ENCODE measurements at places on chromosomes 6 and 20. TPM values are rescaled to one million over a fixed set of nuclear protein-coding genes. Genes with fewer than 3 reads are reported as not detected.

- no peak overlapping the region for H3K4me3 ChIP-seq
- no peaks in the 10 kb centered on the region for H3K36me3 ChIP-seq
- H3K4me1 ChIP-seq: no peaks in the 10 kb centered on the region
- H3K27me3 ChIP-seq: no peaks in the 10 kb centered on the region
- no peak overlapping the region for H3K27ac ChIP-seq
- DNase-seq: no peak
These were observed 91.4 kb upstream of the RNF217 start for GRCh38 chr6:124870611-124871459.

- no peak overlapping the region for H3K4me3 ChIP-seq
- peaks cover 8% of the 10 kb centered on the region for H3K4me1 ChIP-seq
- DNase-seq: no peak
- H3K27ac ChIP-seq: no peak overlapping the region
These were observed 3.7 kb upstream of the MLIP start for GRCh38 chr6:54107470-54108090.

DNA sequence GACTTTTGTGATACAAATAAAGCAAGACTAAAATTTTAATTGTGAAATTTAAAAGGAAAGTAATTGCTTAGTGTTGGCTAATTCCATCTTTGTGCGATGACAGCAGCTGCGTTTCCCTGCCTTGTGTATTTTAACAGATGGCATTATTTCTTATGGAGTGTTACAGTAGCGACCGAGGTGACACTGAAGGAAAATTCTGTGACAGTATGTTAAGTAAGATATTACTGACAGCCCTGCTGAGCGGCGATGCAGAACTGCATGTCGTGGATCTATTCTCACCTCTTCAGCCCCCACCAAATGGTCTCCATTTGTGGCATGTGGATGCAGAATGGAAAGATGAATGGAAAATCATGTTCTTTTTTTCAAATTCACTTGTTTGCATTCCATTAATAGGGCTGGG lies 289.4 kb downstream of the RNF144B start:
- DNase-seq: no peak
- H3K27ac ChIP-seq: no peak overlapping the region
- no peaks in the 10 kb centered on the region for H3K4me1 ChIP-seq
- H3K36me3 ChIP-seq: no peaks in the 10 kb centered on the region
- no peaks in the 10 kb centered on the region for H3K27me3 ChIP-seq

GRCh38 chr6:28940858-28941683 lies 17.3 kb upstream of the TRIM27 start:
- H3K36me3 ChIP-seq: no peaks in the 10 kb centered on the region
- peak overlapping the region; percentile 83 for H3K27ac ChIP-seq
- H3K4me3 ChIP-seq: peak overlapping the region; percentile 64
- no peak for DNase-seq
- H3K4me1 ChIP-seq: peaks cover 36% of the 10 kb centered on the region
- no peaks in the 10 kb centered on the region for H3K27me3 ChIP-seq

- no peak for DNase-seq
- peaks cover 16% of the 10 kb centered on the region for H3K36me3 ChIP-seq
- H3K27me3 ChIP-seq: no peaks in the 10 kb centered on the region
- H3K4me3 ChIP-seq: no peak overlapping the region
- H3K4me1 ChIP-seq: no peaks in the 10 kb centered on the region
- H3K27ac ChIP-seq: no peak overlapping the region
These were observed 133.7 kb downstream of the STXBP5 start for GRCh38 chr6:147337921-147338320.

- no peaks in the 10 kb centered on the region for H3K27me3 ChIP-seq
- H3K27ac ChIP-seq: no peak overlapping the region
- no peak for DNase-seq
- no peaks in the 10 kb centered on the region for H3K4me1 ChIP-seq
- no peak overlapping the region for H3K4me3 ChIP-seq
These were observed 351.9 kb upstream of the PRND start for GRCh38 chr20:4369798-4370124.

GRCh38 chr6:75206576-75207342 lies 906 bp upstream of the COL12A1 start:
- H3K36me3 ChIP-seq: no peaks in the 10 kb centered on the region
- peak overlapping the region; percentile 89 for H3K27ac ChIP-seq
- peak overlapping the region; percentile 71 for H3K4me3 ChIP-seq
- no peak for DNase-seq
- peaks cover 41% of the 10 kb centered on the region for H3K27me3 ChIP-seq

GRCh38 chr20:25007491-25008305 lies 15.1 kb upstream of the APMAP start:
- H3K36me3 ChIP-seq: peaks cover 74% of the 10 kb centered on the region
- DNase-seq: no peak
- H3K27ac ChIP-seq: no peak overlapping the region
- no peaks in the 10 kb centered on the region for H3K4me1 ChIP-seq

DNA sequence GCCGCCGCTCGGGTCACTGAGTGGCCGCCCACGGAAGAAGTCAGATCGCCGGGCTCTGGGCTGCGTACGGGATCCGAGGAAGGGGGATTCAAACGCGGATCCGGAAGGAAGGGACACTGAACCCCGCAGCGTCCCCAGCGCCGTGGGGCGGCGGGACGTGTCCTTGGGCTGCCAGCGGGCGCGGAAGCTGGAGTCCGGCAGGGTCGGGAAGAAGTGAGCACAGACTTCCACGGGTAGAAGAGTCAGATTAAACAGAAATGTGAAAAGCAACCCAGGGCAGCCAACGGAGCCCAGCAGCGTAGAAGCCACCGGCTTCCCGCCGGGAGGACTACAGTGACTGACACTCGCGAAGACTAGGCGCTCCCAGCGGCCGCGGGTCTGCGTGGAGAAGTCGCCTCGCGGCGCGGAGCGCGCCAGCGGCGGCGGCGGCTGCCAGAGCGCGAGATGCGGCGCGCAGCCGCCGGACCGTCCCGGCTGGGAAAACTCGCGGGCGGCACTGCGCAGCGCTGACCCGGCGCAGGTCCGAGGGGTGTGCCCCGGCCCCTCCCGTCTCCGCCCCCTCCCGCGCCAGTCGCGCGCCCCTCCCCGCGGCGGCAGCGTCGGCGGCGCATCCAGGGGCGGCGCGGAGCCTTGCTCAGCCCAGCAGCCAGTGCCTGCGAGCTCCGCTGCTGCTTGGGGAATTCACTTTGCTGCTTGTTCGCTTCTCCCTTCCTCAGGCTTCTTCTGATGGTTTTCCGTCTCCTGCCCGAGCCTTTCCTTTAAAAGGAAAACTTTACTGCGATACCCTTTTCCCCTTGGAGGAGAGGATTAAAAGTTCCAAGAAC lies at the start of gene SAMD5:
SAMD5 (plus strand) TSS at position 649 of the 824 bp plus-strand sequence. CDS start 239 bp downstream, outside the sequence.
- peaks cover 34% of the 10 kb centered on the region for H3K27me3 ChIP-seq
- H3K4me1 ChIP-seq: peaks cover 34% of the 10 kb centered on the region
- H3K27ac ChIP-seq: peak within 1 kb of the TSS; percentile 47
- DNase-seq: no peak

- peaks cover 81% of the 10 kb centered on the region for H3K27me3 ChIP-seq
- DNase-seq: no peak
These were observed 11.1 kb upstream of the NTSR1 start for GRCh38 chr20:62697468-62697912.

DNA sequence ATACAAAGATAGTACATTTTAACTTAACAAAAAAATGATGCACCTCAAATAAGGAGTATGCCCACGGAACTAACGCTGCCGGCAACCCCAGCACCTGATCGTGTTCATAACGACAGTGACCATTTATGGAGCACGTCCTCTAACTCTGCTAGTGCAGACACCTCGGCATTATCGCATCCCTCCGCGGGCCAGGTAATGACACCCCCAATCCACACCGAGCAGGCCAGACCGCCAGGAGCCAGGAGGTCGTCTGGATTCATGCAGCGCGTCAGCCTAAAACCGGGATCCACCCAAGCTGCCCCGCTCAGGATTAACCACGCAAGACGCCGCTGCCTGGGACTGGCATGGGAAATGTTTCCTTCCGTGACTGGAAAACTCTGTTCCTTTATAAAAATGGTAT lies 34.1 kb downstream of the DACT2 start:
- no peaks in the 10 kb centered on the region for H3K4me1 ChIP-seq
- no peaks in the 10 kb centered on the region for H3K36me3 ChIP-seq
- H3K4me3 ChIP-seq: no peak overlapping the region
- no peak for DNase-seq
- H3K27me3 ChIP-seq: peaks cover 8% of the 10 kb centered on the region

DNA sequence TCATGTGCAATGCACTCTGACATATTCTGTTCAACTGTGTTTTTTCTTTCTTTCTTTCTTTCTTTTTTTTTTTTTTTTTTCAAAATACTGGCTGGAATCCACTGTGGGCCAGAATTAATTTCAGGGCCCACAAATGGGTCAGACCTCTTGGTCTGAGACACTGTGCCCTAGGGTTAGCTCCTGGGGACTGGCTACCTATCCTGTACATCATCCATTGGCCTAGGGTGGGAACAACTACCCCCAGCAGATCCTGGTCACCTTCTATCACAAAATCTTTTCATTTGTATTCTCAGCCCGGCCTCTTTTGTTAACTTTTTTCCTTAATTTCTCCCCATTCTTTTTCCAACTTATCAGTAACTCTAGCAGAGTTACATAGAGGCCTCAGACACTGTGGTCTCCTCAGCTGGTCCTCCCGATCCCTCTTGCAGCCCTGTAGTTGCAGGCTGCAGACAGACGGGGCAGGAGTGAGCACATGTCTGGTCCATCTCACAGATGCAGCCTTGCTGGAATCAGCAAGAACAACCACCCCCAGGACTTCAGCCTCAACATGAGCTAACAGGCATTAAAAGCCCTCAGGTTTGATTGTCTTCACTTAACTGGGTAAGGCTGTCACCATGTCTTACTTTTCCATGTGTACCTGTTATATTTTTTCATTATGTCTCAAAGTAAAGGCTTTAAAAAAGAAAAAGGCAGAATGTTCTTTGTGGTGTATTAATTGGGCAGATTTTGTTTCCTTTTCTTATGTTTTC lies 41.3 kb downstream of the TXLNB start:
- peaks cover 17% of the 10 kb centered on the region for H3K4me1 ChIP-seq
- DNase-seq: no peak
- no peaks in the 10 kb centered on the region for H3K36me3 ChIP-seq
- no peaks in the 10 kb centered on the region for H3K27me3 ChIP-seq
- H3K4me3 ChIP-seq: no peak overlapping the region

DNA sequence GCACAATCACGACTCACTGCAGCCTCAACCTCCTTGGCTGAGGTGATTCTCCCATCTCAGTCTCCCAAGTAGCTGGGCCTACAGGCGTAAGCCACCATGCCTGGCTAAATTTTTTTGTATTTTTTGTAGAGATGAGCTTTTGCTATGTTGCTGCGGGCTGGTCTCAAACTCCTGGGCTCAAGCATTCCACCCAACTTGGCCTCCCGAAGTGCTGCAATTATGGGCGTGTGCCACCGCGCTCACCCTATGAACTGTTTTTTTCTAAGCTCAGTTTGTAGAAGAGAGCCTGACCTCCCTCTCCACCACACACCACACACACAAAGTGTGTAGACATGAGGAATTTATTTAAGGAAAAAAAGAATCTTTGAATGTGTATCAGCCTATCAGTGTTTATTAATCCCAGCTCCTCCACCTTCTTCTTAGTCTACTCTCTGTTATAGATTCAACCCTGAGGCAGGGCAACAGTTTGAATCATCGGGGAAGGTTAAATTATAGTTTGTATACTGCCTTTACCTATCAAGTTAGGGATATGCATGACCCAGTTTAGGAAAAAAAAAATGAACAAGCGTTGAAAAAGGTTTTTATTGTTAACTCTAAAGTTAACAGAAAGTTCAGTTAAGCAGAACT lies 74.1 kb downstream of the PLEKHG1 start:
- no peak overlapping the region for H3K27ac ChIP-seq
- no peaks in the 10 kb centered on the region for H3K27me3 ChIP-seq
- no peaks in the 10 kb centered on the region for H3K36me3 ChIP-seq
- no peak for DNase-seq
- no peak overlapping the region for H3K4me3 ChIP-seq

- H3K36me3 ChIP-seq: no peaks in the 10 kb centered on the region
- no peaks in the 10 kb centered on the region for H3K27me3 ChIP-seq
- no peak overlapping the region for H3K4me3 ChIP-seq
These were observed 45.0 kb downstream of the TIAM2 start for GRCh38 chr6:155040154-155040553.

DNA sequence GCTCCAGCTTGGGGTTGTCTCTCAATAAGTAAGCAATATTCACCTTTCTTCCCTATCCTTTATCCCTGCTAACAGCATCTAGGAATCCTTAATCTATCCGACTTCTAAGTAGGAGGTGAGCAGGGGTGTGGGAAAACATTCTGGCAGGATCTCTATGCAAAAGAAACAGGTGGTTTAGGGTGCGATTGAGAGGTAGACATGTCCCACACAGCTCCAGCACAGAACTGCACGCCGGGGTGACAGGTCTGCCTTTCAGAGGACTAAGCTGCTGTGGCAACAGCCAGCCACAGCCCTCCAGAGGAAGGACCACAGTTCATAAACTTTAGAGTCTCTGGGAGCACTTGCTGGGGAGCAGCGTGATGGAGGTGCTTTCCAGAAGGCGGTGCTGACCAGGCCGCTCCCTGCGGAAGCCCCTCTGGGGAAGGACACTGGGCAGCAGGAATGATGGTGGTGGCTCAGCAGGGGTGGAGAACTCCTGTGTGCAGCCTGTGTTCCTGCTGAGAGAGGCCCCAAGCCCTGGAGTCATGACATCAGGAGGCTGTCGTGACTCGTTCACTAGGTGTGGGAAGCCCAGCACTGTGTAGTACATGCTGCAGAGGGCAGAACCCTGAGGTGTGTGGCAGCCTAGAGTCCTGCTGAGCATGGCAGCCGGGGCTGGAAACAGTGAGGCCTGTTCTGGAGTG lies 509.6 kb downstream of the PRKN start:
- DNase-seq: no peak
- H3K27ac ChIP-seq: no peak overlapping the region
- H3K4me3 ChIP-seq: no peak overlapping the region
- H3K27me3 ChIP-seq: no peaks in the 10 kb centered on the region
- H3K36me3 ChIP-seq: no peaks in the 10 kb centered on the region
- no peaks in the 10 kb centered on the region for H3K4me1 ChIP-seq

GRCh38 chr6:150366118-150366778 lies 2.6 kb upstream of the IYD start:
- no peak overlapping the region for H3K4me3 ChIP-seq
- DNase-seq: no peak
- H3K27me3 ChIP-seq: no peaks in the 10 kb centered on the region
- no peaks in the 10 kb centered on the region for H3K36me3 ChIP-seq

GRCh38 chr6:15969236-15969778 lies 159.6 kb upstream of the MYLIP start:
- DNase-seq: no peak
- H3K4me1 ChIP-seq: peaks cover 4% of the 10 kb centered on the region
- no peak overlapping the region for H3K27ac ChIP-seq
- H3K4me3 ChIP-seq: no peak overlapping the region

DNA sequence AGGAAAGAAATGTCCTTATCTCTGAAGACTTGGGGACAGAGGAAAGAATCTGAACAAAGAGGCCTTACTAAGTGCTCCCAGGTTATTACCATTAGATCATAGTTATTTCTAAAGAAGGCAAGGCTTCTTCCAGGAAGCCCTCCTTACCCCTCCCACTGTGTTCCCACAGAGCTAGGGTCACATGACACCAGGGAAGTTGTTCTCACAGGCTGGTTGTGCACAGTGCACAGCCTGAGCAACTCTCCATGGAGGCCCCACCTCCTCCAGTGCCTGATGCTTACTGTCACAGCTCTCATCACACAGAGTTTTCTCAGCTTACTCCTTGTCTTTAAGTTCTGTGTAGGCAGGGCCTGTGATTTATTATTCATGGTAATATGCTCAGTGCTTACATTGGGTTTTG lies 68.9 kb upstream of the SCGN start:
- no peaks in the 10 kb centered on the region for H3K27me3 ChIP-seq
- no peak overlapping the region for H3K27ac ChIP-seq
- no peak for DNase-seq
- H3K4me3 ChIP-seq: no peak overlapping the region
- no peaks in the 10 kb centered on the region for H3K4me1 ChIP-seq

GSTA1 gene
- not detected for total RNA-seq

FOXF2 gene
- total RNA-seq: 0.25 TPM

C20orf202 gene
- 0.89 TPM for total RNA-seq

MOXD1 gene
- total RNA-seq: 21.1 TPM

CDK5RAP1 gene
- total RNA-seq: 23.1 TPM

CFB gene
- 6.8 TPM for total RNA-seq

SIRPB2 gene
- 1.3 TPM for total RNA-seq

SNX21 gene
- 161 TPM for total RNA-seq

CCN2 gene
- total RNA-seq: 41.0 TPM
